ENCODE measurements at places on chromosomes 11 and 22. TPM values are rescaled to one million over a fixed set of nuclear protein-coding genes. Genes with fewer than 3 reads are reported as not detected.

CHST1 gene
- not detected for polyA plus RNA-seq

SAA4 gene
- not detected for polyA plus RNA-seq

DEUP1 gene
- polyA plus RNA-seq = not detected

HBG2 gene
- not detected for polyA plus RNA-seq

POU2AF1 gene
- not detected for polyA plus RNA-seq

HIRA gene
- 17.3 TPM for polyA plus RNA-seq

CRYBA4 gene
- polyA plus RNA-seq = not detected

MAP6 gene
- 1.3 TPM for polyA plus RNA-seq

CBLIF gene
- not detected for polyA plus RNA-seq

PGA4 gene
- polyA plus RNA-seq = not detected

SYT13 gene
- not detected for polyA plus RNA-seq

OR2AG2 gene
- 0.02 TPM for polyA plus RNA-seq

MAJIN gene
- polyA plus RNA-seq = not detected

CHCHD10 gene
- polyA plus RNA-seq = 75.0 TPM

GSTT2 gene
- polyA plus RNA-seq = 0.84 TPM

INS gene
- not detected for polyA plus RNA-seq

GPHA2 gene
- polyA plus RNA-seq = 0.27 TPM

MS4A4E gene
- not detected for polyA plus RNA-seq

CECR2 gene
- not detected for polyA plus RNA-seq

SHISAL1 gene
- not detected for polyA plus RNA-seq

RASL10A gene
- not detected for polyA plus RNA-seq

GGTLC3 gene
- not detected for polyA plus RNA-seq

OR4D5 gene
- not detected for polyA plus RNA-seq

CRACR2B gene
- 2.1 TPM for polyA plus RNA-seq

ST14 gene
- polyA plus RNA-seq = 76.9 TPM

SPON1 gene
- polyA plus RNA-seq = not detected

KCNE3 gene
- 0.01 TPM for polyA plus RNA-seq

GNAZ gene
- 0.12 TPM for polyA plus RNA-seq

PARVA gene
- polyA plus RNA-seq = 17.1 TPM

MMP12 gene
- polyA plus RNA-seq = not detected

PATZ1 gene
- 10.0 TPM for polyA plus RNA-seq

PHOX2A gene
- not detected for polyA plus RNA-seq

SLC5A1 gene
- polyA plus RNA-seq = not detected

GRM5 gene
- polyA plus RNA-seq = under 0.01 TPM

RCOR2 gene
- polyA plus RNA-seq = 1.7 TPM

OR5AN1 gene
- not detected for polyA plus RNA-seq

SMC1B gene
- not detected for polyA plus RNA-seq

ANKRD13D gene
- polyA plus RNA-seq = 26.1 TPM

GRK3 gene
- 2.9 TPM for polyA plus RNA-seq
